ENCODE measurements at places on chromosomes 2 and 18. TPM values are rescaled to one million over a fixed set of nuclear protein-coding genes. Genes with fewer than 3 reads are reported as not detected.

Gene SPDYA
- 0.68 TPM for total RNA-seq

Gene TRAF3IP1
- total RNA-seq = 18.9 TPM

Gene CTAGE1
- not detected for total RNA-seq

Gene PCARE
- not detected for total RNA-seq

Gene COBLL1
- total RNA-seq = 34.9 TPM

Gene SIX3
- total RNA-seq = 4.1 TPM

Gene CNNM3
- 12.3 TPM for total RNA-seq

Gene KLHL41
- under 0.01 TPM for total RNA-seq

Gene SERPINB5
- total RNA-seq = 470 TPM

Gene IHH
- total RNA-seq = not detected

Gene IL36G
- total RNA-seq = 2.6 TPM

Gene NIF3L1
- 32.1 TPM for total RNA-seq

Gene UPP2
- total RNA-seq = not detected

Gene PROKR1
- under 0.01 TPM for total RNA-seq

Gene APOB
- under 0.01 TPM for total RNA-seq

Gene COLEC12
- total RNA-seq = not detected

Gene KLHL29
- 9.9 TPM for total RNA-seq

Gene VSNL1
- 2.1 TPM for total RNA-seq

Gene ZBTB7C
- 7.0 TPM for total RNA-seq

Gene GAL3ST2
- not detected for total RNA-seq

Measured in nasal cavity respiratory epithelium epithelial cell of viscerocranial mucosa (primary cell).